ENCODE measurements at places on chromosomes 13 and 19. TPM values are rescaled to one million over a fixed set of nuclear protein-coding genes. Genes with fewer than 3 reads are reported as not detected.
A peak's percentile ranks its signal among the peaks of the same experiment; 100 is the strongest.

The ELAVL3 gene
- total RNA-seq, result 1.2 TPM

The TNNI3 gene
- 27.9 TPM for total RNA-seq

The URAD gene
- total RNA-seq, result not detected

The PLIN4 gene
- 0.70 TPM for total RNA-seq

The UGGT2 gene
- 60.5 TPM for total RNA-seq

DNA sequence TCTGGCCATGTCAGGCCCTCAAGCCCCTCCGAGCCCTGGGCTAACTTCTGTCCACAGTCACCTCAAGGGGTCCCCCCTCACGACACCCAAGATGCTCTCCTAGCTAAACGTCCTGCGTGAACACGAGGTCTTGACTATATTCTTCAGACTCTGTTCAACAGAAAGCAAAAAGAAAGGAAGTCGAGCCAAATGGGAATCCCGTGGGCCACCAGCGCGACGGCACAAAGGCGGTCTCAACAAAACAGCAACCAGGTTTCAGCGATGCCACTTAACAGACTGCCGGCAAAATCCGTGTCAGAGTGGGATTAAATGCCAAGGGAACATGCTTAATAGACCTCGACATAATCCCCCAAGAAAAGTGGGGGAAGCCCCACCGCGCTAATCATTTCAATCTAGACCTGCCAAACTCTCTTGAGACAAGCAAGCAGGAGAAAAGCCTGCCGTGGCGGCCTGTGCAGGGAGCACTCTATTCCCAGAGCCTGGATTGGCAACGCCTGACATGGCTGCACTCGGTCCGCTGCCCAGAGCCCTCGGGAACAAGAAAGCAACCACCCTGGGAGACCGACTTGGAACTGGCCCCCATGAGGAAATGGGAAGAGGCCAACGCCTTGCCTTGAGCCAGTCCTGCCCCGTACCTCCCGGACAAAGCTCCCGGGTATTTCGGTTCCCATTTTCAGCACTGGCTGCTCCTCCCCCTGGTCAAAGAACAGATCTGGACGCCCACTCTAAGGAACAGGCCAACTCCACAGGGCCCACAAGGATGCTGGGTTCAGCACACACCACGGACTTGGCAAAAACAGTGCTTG is 16.0 kb downstream of the ZC3H4 start:
- peaks cover 30% of the 10 kb centered on the region for H3K4me1 ChIP-seq
- H3K4me3 ChIP-seq, result no peak overlapping the region
- no peak for DNase-seq
- H3K36me3 ChIP-seq, result peaks cover 11% of the 10 kb centered on the region

DNA sequence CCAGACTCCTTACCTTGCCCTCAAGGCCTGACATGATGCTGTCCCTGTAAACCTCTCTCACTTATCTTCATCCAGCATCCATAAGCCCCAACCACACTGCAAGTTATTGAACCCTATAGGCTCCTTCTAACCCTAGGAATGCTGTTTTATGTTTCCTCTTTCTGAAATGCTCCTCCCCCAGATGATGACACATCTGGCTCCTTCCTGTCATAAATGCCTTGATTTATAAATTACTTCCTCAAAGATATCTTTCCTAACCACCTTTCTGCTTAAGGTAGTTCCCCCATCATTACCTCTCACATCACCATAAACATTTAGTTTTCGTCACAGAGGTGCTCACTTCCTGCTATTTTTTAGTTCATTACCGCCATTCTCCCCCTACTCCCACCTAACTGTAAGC is 12.3 kb downstream of the RUBCNL start:
- no peaks in the 10 kb centered on the region for H3K36me3 ChIP-seq
- no peak overlapping the region for H3K27ac ChIP-seq
- H3K4me1 ChIP-seq, result no peaks in the 10 kb centered on the region
- no peaks in the 10 kb centered on the region for H3K27me3 ChIP-seq
- no peak for DNase-seq

DNA sequence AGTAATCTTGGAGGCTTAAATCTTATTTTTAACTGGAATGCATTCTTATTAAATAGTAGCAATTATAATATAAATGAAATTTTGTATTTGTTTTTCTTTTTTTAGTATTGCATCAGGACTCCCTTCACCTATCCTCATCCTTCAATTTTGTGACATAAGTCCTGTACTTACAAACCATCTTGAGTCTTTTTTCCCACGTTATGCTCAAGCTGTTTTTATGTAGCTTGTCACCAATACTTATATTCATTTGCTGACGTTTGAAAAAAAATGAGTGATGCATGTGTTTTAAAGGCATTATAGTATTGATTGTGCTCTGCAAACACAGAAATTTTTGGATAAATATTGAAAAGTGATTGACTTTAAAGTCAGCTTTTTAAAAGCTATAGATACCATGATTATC is 888 bp downstream of the GPR18 start:
- no peaks in the 10 kb centered on the region for H3K4me1 ChIP-seq
- no peak for DNase-seq
- H3K27ac ChIP-seq, result no peak overlapping the region
- no peak overlapping the region for H3K4me3 ChIP-seq
- H3K36me3 ChIP-seq, result no peaks in the 10 kb centered on the region
- H3K27me3 ChIP-seq, result no peaks in the 10 kb centered on the region

GRCh38 chr13:48233889-48234488 is 983 bp downstream of the ITM2B start:
- peak; percentile 21 for DNase-seq
- no peaks in the 10 kb centered on the region for H3K36me3 ChIP-seq
- H3K27me3 ChIP-seq, result peaks cover 4% of the 10 kb centered on the region
- H3K4me1 ChIP-seq, result peaks cover 50% of the 10 kb centered on the region
- H3K27ac ChIP-seq, result peak overlapping the region; percentile 56

- peaks cover 70% of the 10 kb centered on the region for H3K27me3 ChIP-seq
- H3K27ac ChIP-seq, result no peak overlapping the region
- DNase-seq, result no peak
- H3K36me3 ChIP-seq, result no peaks in the 10 kb centered on the region
- H3K4me3 ChIP-seq, result no peak overlapping the region
Observed at GRCh38 chr19:13031917-13032623, 36.8 kb downstream of the NFIX start.

- DNase-seq, result no peak
- no peak overlapping the region for H3K27ac ChIP-seq
- H3K4me3 ChIP-seq, result no peak overlapping the region
- no peaks in the 10 kb centered on the region for H3K27me3 ChIP-seq
Observed at GRCh38 chr13:78012046-78012445, 93.4 kb upstream of the EDNRB start.

DNA sequence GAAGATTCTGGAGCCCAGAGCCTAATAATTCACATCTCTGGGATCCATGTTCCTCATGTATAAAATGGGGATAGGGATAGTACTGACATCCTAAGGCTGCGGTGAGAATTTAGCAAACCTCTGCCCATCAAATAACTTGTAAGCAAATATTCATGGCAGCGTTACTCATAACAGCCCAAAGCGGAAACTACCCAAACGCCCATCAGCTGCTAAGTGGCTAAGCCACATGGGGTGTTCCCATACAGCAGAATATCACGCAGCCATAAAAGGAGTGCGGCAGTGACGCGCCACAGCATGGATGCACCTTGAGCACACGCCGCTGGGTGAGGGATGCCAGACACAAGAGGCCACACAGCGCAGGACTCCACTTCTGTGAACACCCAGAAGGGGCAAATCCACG is 19.7 kb downstream of the VRK3 start:
- H3K4me1 ChIP-seq, result no peaks in the 10 kb centered on the region
- H3K27ac ChIP-seq, result no peak overlapping the region
- no peaks in the 10 kb centered on the region for H3K36me3 ChIP-seq
- H3K27me3 ChIP-seq, result no peaks in the 10 kb centered on the region
- no peak overlapping the region for H3K4me3 ChIP-seq

- no peak overlapping the region for H3K27ac ChIP-seq
- no peaks in the 10 kb centered on the region for H3K36me3 ChIP-seq
- no peaks in the 10 kb centered on the region for H3K27me3 ChIP-seq
- no peak overlapping the region for H3K4me3 ChIP-seq
- DNase-seq, result peak; percentile 47
Observed at GRCh38 chr19:34104557-34104956, 67.7 kb upstream of the LSM14A start.

- H3K27ac ChIP-seq, result no peak overlapping the region
- no peaks in the 10 kb centered on the region for H3K27me3 ChIP-seq
- peak; percentile 78 for DNase-seq
- no peaks in the 10 kb centered on the region for H3K4me1 ChIP-seq
- no peaks in the 10 kb centered on the region for H3K36me3 ChIP-seq
Observed at GRCh38 chr19:42023121-42023942, 29.3 kb upstream of the ATP1A3 start.

DNA sequence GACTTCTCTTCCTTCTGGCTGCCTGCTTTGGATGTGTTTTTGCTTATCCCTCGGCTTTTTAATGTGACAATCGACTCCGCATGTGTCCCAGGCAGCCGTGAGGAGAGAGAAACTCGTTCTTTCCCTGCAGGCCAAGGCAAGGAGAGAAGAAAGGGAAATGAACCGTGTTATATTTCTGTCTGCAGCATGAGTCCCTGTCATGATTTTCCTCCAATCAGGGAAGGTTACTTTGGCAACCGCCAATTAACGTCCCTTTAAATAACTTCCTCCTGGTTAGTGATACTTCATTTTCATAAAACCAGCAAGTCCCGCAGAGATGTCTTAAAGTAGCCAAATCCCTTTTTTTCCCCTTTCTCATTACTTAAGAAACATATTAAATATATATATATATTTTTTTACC is 42.6 kb downstream of the RFC3 start:
- no peak for DNase-seq
- H3K27me3 ChIP-seq, result no peaks in the 10 kb centered on the region
- H3K4me3 ChIP-seq, result no peak overlapping the region
- H3K4me1 ChIP-seq, result no peaks in the 10 kb centered on the region
- no peak overlapping the region for H3K27ac ChIP-seq
